ENCODE measurements at places on chromosomes 1 and 21.

- no peak for DNase-seq
Measured at GRCh38 chr1:234956821-234957329, 171.8 kb downstream of the TOMM20 start.

- DNase-seq = no peak
Measured at GRCh38 chr1:37068897-37069296, 34.6 kb upstream of the GRIK3 start.

DNA sequence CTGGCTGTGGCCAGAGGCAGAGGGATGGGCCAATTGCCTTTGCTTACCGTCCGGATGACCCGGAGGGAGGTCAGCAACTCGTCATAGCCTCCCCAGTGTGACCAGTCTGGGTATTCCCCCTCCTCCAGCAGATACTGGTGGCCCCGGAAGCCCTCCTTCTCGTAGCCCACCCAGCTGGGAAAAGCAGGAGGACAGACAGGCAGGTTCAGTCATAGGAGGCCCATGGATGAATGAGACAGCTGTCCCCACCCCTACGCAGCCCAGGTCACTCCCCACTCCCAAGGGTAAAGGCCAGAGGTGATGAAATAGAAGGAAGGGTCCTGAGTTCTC lies 16.8 kb downstream of the CRYBG2 start:
- no peak for DNase-seq

DNA sequence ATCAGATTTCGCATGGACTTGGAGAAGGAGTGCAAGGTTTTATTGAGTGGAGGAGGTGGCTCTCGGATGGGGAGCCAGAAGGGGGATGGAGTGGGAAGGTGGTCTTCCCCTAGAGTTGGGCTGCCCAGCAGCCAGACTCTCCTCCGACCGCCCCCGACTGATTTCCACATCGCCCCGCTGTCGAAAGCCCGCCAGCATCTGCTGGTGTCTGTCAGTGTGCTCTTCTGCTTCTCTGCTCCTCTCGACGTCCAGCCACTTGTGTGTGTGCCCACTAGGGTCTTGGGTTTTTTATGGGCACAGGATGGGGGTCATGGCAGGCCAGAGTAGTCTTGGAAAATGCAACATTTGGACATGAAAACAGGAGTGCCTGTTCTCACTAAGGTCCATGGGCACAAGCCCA lies 40.1 kb downstream of the EVA1C start:
- DNase-seq = no peak

- DNase-seq = no peak
Measured at GRCh38 chr1:9701665-9702064, 50.1 kb downstream of the PIK3CD start.

- no peak for DNase-seq
Measured at GRCh38 chr1:12015001-12015491, 4.3 kb upstream of the MIIP start.

GRCh38 chr1:212484701-212485570 lies 52.2 kb downstream of the NENF start:
- DNase-seq = peak; percentile 32

DNA sequence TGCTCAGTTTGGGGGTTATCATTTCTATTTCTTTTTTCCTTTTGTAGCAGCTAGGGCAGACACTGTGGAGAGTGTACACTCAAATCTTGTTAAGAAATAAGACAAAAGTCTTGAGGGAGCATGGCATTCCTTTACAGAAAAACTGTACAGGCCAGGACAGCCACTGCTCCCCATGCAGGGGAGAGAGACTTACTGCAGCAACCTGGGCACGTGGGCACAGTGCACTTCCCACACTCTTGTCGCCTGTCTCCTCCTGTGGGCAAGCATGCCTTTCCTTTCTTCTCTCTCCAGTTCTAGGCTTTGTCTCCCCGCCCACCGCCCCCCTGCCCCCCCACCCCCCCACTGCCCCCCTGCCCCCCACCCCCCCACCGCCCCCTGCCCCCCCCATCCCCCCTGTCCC lies 51.9 kb downstream of the PHC2 start:
- no peak for DNase-seq

- DNase-seq = no peak
Measured at GRCh38 chr1:69315823-69316222, 251.9 kb upstream of the LRRC7 start.

DNA sequence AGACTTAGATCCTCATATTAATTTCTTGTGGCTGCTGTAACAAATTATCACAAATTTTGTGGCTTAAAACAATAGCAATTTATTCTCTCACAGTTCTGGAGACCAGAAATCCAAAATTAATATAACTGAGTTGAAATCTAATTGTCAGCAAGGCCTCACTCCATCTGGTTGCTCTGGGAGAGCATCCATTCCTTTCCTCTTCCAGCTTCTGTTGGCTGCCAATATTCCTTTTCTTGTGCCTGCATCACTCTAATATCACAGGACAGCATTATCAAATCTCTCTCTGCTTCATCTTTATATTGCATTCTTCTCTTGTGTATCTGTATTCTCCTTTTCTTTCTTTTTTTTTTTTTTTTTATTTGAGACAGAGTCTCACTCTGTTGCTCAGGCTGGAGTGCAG lies 9.3 kb downstream of the SLC35A3 start:
- DNase-seq = no peak

DNA sequence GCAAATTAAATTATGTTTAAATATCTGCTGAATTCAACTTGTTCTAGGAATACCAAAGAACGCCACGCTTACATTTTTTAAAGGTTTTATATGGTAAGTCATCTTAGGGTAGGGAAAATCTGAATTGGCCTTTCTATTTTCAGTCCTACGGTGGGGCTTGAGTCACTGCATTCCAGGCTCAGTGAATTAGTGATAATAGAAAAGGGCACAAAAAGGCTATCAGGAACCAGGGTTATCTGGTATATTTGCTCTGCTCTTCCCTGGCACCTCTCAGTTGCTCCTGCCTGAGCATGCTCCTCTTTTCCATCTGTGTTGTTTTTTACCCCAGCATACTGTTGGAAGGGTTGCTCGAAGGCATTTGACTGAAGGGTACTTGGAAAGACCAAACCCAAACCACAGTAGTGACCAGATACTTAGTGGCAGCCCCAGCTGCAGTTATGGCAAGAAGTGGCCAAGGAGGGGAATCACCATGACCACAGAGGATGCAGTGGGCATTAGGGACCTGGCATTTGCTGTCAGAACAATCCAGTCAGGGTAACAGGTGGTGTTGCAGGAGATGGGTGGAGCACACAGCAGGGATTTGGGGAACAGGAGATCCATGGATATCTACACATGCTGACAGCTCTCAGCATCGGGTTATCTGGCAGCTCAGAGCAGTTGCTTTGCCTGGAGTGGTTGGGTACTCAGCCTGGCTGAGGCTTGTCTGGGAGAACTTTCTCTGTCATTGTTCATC lies 2.3 kb downstream of the OVAAL start:
- no peak for DNase-seq

DNA sequence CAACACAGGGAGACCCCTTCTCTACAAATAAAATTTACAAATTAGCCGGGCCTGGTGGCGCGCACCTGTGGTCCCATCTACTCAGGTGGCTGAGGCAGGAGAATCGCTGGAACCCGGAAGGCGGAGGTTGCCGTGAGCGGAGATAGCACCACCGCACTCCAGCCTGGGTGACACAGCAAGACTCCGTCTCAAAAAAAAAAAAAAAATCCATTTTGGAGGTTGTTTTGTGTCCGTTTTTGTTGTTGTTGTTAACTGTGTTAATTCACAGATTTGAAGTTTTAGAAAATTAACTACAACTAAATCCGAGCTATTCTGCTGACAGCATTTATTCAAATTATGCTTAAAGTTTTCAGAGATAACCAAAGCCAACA lies 618 bp downstream of the CLCC1 start:
- peak; percentile 24 for DNase-seq

DNA sequence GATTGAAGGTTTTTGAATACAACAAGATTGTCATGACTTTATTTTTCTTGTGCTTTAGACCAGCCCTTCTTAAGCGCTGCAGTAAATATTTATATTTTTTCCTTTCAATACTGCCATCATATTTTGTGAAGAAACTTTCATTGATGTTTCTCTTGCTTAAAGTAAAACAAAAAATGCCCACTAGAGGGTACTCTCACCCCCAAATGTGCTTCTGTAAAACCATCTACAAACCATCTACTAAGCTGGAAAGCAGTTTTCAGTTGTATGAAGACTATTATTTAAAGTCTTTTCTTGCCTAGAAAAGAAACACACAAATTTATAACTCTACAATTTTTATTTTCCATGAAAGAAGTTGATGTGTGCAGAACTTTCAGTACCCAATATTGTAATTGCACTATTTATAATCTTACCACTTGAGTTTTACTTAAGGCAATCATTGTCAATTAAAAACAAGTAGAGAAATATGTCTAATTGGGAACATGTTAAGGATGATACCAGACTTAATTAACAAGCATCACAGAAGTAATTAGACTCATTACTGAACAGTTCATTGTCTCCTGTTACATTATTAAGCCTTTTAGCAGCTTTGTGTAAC lies 10.7 kb downstream of the LEPR start:
- DNase-seq = no peak

GRCh38 chr1:182268669-182269068 lies 122.9 kb downstream of the GLUL start:
- no peak for DNase-seq

GRCh38 chr1:18929686-18930085 lies 26.8 kb downstream of the IFFO2 start:
- no peak for DNase-seq

GRCh38 chr1:219459351-219460080 lies 153.4 kb downstream of the ZC3H11B start:
- DNase-seq = no peak

DNA sequence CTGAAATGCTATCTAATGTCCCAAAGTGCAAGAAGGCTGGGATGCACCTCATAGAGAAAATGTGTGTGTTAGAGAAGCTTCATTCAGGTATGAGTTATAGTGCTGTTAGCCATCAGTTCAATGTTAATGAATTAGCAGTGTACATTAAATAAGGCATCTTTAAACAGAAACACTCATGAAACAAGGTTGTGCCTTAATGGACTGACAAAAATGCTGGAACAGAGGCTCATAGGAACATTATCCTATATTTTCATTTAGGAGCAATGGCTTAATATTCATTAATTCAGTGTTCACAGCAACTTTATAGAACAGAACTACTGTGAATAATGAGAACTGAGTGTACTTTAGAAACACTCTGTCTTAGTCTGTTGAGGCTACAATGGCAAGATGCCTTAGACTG lies 15.2 kb upstream of the FAM89A start:
- DNase-seq = no peak

DNA sequence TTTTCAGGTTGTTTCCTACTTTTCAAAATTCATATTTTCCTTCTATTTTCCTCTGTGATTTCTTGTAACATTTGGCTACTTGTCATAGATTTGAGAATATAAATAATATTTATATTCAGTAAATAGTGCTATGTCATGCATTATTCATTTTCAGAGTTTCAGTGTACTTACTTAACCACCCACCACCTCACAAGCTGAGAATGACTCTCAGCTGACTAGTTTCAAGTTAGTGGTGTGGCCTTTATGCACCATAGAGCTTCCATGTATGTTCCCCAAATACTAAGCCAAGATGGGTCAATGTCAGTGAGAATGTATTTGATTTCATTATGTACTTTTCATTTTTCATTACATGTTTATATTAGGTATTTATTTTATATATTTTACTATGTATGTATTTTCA lies 56.9 kb upstream of the RGS1 start:
- no peak for DNase-seq

DNA sequence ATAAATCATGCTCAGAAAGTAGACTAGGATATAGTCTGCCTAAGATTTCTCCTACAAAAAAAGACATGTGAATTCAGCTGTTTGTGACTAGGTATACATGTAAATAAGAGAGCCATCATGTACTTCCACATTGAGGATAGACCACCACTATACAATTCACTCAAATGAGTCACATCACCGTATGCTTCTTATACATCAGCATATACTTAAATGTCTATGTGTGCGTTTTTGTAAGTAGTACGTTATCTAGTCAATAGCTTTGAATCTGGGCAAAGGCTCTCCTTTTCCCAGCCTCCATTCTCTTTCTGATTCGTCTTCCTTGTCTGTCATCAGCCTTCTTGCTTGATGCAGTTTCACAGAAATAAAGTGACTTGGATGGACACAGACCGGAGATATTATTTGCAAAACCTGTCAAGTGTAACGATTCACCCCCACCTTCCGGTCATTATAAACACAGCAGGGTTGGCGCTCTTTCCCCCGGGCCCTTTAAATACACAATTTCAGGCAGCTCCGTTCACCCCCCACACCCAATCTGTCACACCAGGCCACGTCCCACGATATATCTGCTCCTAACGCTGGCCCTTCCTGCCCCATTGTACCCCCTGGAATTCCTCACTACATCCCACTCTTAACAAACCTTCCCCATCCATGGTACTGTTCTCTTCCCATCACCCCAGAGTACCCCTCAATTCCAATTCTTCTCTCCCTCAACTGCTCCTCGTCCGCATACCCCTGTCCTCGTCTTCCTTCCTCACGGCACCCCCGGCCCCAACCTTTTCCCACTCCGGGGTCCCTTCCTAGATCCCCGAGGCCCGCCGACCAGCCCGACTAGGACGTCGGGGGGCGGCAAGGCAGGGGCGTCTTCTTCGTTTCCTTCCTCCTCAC lies 636 bp downstream of the VAMP4 start:
- peak; percentile 34 for DNase-seq

DNA sequence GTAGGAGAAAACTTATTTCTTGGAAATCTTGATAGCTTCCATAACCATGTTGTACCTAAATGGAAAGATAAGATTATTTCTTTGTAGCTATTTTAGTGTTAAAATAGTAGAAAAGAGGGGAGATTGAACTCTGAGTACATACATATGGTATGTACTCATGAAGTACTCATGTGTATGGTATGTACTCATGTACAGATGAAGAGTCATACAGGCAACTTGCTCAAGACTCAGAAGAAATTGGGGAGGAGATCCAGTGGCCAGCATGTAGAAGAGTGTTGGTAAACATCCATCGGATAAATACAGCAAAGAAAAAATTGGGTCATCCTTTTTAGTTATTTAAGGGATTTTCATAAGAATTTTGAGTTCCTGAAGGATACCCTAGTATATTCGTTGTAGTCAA lies 29.0 kb downstream of the MDM4 start:
- no peak for DNase-seq

GRCh38 chr1:101307985-101308689 lies 71.3 kb downstream of the S1PR1 start:
- no peak for DNase-seq

- DNase-seq = no peak
Measured at GRCh38 chr1:198481661-198482060, 58.8 kb downstream of the ATP6V1G3 start.

- DNase-seq = no peak
Measured at GRCh38 chr1:36639461-36639860, 156.7 kb upstream of the CSF3R start.

GRCh38 chr21:43193651-43194302 lies 25.0 kb downstream of the CRYAA start:
- no peak for DNase-seq

GRCh38 chr21:35102488-35103371 lies 53.6 kb upstream of the RUNX1 start:
- peak; percentile 74 for DNase-seq
